ENCODE measurements at places on chromosomes 13 and 19.
A peak's percentile ranks its signal among the peaks of the same experiment; 100 is the strongest.

- no peak for DNase-seq
These were observed 6.7 kb downstream of the ZBTB32 start for GRCh38 chr19:35710784-35711723.

GRCh38 chr13:111948811-111949210 lies 118.1 kb upstream of the SOX1 start:
- no peak for DNase-seq

- no peak for DNase-seq
These were observed 11.8 kb upstream of the RCBTB1 start for GRCh38 chr13:49597043-49597641.

- DNase-seq = no peak
These were observed 30.9 kb downstream of the POU4F1 start for GRCh38 chr13:78572459-78572858.

DNA sequence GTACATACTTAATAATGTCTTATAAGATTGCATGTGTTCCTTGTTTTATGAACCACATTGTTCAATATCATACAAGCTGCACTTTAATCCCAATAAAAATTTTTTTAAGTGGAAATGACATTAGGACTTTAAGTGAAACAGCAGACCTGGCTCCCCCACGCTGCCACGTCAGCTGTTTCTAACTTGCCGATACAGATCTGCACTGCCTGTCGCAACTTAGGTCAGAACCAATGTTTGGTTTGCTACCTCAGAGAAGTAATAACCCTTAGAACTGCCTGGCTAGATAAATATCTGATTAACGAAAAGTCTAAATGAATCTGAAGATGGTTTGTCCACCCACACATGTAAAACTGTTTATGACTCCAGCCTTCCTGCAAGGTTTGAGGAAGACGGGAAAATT lies 327.5 kb upstream of the DACH1 start:
- no peak for DNase-seq

DNA sequence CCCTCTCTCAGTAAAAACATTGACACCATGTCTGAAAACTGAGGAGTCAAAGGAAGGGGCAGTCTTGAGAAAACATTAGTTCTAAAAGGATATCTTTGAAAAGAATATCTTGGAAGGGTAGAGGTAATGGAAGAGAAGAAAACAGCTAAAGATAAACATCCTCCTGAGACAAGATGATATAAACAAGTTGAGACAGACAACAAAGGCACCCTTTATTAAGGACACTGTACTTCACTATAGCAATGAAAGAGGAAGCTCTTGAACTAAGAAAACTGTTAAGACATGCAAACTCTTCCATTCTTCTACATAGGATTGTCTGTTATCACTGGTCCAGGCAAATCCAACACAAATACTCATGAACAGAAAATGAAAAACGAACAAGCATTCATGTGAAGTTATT lies 46.3 kb downstream of the MTMR6 start:
- no peak for DNase-seq

DNA sequence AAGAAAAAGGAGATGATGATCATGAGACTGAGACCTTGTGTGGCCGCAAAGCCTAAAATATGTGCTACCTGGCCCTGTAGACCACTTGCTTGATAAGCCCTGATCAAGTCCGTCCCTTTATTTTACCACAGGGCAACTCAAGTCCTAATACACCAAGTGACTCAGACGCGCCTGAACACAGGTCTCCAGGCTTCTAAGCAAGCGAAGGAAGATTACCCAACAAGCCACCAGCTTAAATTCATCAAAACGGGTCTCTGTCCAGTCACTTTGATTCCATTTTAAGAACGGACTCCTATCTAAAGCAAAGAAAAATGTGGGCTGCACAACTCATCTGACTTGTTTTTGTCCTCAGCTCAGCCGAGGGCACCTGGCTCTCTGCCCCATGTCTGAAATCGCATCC lies 26.8 kb downstream of the SLC7A1 start:
- no peak for DNase-seq

DNA sequence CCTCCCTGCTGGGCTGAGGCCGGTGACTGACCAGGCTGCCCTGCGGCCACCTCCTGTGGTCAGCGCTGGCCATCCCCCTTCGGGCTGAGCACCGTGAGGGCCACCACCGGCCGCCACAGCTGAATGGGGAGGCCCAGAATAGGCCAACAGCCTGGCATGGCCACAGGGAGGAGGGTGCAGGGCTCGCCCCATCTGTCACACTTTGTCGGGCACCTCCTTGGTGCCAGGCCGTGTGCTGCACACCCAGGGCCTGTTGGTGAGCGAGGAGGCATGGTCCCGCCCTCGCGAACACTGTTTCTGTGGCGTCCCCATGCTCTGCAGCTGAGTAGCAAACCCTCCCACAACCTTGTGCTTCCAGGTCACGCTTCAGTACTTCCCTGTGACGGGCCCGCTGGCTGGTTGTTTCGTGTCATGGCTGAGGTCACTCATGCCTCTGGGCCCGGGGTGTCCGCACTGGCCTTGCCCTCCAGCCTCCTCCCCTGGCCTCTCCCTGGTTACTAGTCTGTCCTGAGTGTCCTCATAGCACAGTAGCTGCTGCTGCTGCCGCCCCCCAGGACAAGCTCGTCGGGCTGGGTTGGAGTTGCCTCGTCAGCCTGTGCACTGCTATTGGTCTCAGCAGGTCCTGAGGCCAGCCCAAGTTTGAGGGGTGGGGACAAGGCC lies 15.2 kb downstream of the EPN1 start:
- no peak for DNase-seq

DNA sequence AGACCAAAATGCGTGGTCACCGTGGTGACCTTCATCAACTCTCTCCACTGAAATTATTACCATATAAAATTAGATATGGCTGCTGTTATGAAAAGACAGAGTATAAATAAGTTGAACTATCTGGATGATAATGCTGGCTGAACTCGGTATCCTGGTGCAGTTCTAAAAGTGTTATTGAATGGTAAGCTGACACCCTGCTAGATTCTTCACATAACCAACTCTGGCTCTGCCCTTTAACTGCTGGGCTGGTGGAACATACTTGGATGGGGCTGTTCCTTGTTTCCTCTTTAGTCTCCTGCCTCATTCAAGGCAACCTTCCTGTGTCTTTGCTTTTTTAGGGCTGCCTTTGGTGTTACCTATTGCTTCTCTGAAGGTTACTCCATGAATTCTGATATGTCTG lies 106.9 kb downstream of the FGF9 start:
- DNase-seq = no peak

DNA sequence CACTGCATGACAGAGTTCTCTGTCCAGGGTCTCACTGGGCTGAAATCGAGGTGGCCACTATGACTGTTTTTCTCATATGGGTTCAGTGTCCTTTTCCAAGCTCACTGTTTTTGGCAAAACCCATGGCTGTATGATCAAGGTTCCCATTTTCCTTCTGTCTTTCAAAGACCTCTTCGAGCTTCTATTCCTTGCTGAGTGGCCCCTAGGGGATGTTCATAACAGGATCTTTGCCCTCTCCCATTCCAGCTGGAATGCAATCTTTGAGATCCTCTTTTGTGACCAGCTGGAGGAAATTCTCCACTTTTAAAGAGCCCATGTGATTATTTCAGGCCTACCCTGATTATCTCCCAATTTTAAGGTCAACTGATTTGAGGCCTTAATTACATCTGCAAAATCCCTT lies 572.5 kb upstream of the SLC10A2 start:
- DNase-seq = no peak

DNA sequence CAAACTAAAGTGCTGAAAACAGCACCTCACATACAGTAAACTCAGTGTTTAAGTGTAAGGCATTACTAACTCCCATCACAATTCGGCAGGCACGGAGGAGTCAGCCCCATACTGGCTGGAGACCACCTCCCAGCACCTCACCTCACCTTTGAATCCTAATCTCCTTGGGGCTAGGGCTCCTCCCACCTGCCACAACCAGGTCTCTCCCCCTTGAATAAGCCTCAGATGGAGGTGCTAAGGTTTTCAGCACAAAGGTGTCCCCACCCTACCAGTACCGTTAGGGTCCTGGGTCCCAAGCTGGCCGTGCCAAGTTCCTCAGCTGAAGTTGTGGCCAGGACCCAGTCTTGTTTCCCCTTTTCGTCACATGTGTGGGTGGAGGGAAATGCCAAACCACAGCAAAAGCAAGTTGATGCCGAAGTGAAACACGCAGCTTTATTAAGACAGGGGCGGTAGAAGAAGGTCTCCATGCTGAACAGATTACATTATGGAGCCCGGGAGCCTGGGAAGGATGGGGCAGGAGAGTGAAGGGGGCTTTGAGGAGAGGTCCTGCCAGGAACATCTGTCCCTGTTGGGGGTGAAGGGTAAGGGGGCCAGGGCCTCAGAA lies at the start of gene IGFLR1:
Gene IGFLR1, minus strand, starts transcription at position 332 of the 604 bp plus-strand sequence. CDS start 1,272 bp downstream, outside the sequence.
- no peak for DNase-seq

GRCh38 chr19:3733549-3734309 lies 25.5 kb downstream of the TJP3 start:
- no peak for DNase-seq

DNA sequence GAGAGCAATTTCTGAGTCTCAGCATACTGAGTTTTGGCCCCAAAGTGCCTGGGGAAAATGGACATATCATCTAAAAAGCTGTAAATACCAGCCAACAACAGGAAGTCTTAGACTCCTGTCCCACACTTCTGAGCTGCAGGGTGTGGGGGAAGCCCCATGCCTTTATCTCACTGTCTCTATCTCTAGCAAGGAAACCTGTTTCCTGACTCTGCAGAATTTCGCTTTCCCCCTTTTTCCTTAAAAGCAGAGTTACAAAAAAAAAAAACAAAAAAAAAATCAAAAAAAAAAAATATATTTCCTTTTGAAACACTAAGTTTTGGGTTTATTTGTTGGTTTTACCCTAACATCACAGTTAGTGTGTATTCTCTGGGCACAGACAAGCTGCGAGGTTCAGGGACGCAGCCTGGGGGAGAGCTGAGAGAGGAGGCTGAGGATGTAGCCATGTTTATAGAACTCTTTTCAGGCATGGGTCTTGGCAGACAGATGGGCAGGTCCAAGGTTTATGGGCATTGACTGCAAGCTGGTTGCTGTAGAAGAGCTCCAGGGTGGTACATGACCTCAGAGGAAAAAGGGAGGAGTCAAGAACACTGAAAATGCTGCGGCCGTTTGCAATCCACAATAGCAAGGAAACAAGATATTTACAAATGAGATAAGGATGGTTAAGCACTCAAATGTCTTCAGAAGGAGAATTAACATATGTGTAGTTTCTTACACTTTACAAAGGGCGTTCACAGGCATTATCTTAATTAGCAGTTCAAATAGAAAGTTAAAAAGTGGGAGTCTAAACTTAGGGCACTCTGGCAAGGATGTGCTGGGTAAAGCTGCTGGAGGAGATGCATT lies 4.9 kb downstream of the MBNL2 start:
- no peak for DNase-seq

DNA sequence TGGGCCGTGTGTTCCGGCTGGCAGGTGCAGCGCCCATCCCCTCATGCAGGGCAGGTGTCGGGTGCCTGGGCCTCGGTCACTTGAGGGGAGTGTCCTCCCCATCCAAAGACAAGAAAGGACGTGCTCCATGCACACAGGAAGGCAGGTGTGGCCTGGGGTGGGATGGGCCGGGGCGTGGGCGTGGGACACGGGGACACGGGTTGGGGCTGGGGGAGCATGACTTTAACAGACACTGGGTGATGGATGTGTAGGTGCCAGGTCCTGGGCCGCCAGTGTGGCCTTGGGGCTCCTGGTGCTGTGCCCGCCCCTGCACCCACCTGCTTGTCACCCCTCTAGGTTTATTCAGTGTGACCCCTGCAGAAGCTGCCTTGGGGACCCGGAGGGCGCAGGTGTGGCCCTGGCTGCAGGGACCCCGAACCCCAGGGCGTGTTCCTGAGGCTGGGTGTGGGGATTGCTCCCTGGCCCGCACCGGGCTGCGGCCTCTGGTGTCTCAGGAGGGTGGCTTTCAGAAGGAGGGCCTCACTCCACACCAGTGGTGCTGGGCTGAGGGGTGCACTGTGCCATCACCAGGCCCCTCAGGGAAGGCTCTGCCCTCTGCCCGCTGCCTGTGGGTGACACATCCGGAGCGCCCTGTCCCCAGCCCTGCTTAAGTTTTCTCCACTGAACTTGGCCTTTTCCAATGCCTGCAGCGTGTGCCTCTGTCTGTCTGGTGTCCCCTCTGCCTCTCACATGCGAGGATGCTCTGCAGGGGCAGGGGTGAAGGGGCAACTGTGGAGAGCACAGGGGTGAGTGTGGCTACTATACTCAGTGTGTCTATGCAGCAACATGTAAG lies 5.2 kb downstream of the TMEM255B start:
- DNase-seq = peak; percentile 29

- DNase-seq = no peak
These were observed 83.1 kb downstream of the B3GLCT start for GRCh38 chr13:31282741-31283455.

- no peak for DNase-seq
These were observed 380.0 kb downstream of the ZNF536 start for GRCh38 chr19:30752201-30752600.

- no peak for DNase-seq
These were observed 693.7 kb downstream of the UQCRFS1 start for GRCh38 chr19:28519218-28519779.

GRCh38 chr13:67619995-67620380 lies 389.9 kb upstream of the PCDH9 start:
- DNase-seq = no peak

GRCh38 chr13:94567581-94567980 lies 28.4 kb downstream of the TGDS start:
- no peak for DNase-seq

DNA sequence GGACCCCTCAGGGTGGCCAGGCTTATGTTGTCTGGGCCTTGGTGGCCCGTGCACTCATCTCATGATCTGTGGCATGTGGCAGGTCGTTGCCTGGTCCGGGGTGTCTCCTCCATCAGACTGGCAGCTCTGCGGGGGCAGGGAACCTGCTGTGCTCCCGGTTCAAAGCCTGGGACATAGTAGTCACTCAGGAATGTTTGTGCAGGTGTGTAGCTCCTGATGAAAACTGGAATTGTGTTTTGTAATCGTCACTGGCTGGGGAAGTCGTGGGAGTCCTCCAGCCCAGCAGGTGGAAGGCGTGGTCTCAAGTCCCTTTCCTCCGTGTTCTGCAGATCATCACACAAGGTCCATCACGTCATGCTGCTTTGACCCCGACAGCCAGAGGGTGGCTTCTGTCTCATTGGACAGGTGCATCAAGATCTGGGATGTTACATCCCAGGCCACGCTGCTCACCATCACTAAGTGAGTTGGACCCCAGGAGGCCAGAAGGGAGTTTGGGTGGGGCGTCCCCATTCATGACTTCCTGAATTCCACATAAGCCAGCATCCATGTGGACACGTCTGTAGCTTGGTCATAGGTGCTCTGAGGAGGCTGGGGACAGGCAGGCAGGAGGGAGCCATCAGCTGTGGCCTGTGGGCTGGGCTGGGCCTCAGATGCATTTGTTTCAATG lies 19.1 kb downstream of the WDR88 start:
- DNase-seq = no peak

GRCh38 chr13:57123681-57124080 lies 17.0 kb upstream of the PRR20A start:
- peak; percentile 68 for DNase-seq

GRCh38 chr19:56974556-56975207 lies 134.2 kb upstream of the PEG3 start:
- DNase-seq = no peak

GRCh38 chr19:42051166-42052115 lies 18.6 kb downstream of the GRIK5 start:
- DNase-seq = no peak

GRCh38 chr13:99074693-99075092 lies 96.8 kb upstream of the DOCK9 start:
- DNase-seq = no peak

GRCh38 chr13:50650592-50651504 lies 192.6 kb downstream of the DLEU7 start:
- DNase-seq = no peak

- DNase-seq = no peak
These were observed 64.9 kb upstream of the MED4 start for GRCh38 chr13:48159826-48160225.
